D341Med (cell line): ENCODE measurements at places on chromosomes 5 and 9.

DNA sequence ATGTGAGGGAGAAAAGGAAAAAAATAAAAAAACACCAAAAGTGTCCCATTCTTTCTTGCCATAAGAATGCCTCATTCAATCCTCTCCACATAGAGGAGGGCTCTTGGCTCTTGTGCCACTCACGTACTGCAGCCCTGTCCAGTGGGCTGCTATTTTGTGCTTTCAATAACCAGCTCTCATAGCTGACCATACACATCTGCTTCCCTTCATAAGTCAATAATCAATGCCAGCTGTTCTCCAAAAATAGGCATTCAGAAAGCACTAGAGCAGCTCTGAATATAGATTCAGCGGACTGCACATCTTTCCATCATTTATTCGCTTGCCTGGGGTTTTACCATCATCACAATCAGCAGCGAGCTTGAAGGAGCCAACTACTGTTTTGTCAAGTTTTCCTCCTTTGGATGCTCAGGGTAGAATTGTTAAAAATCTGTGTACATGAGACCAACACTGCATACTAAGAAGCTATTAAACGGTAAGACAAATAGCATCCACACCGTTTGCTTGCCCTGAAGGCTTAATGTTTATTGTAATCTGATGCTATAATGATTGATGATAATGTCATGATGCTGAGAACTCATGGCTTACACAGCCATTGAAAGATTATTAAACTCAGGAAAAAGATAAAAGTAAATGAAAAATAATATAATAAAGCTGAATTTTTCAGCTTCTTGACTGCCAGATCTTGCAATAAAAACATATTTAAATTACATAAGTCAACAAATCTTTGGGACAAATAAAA is 80.0 kb downstream of the OXCT1 start:
- no peak for DNase-seq

- DNase-seq, result no peak
Observed at GRCh38 chr5:154756009-154756867, 1.1 kb downstream of the LARP1 start.

DNA sequence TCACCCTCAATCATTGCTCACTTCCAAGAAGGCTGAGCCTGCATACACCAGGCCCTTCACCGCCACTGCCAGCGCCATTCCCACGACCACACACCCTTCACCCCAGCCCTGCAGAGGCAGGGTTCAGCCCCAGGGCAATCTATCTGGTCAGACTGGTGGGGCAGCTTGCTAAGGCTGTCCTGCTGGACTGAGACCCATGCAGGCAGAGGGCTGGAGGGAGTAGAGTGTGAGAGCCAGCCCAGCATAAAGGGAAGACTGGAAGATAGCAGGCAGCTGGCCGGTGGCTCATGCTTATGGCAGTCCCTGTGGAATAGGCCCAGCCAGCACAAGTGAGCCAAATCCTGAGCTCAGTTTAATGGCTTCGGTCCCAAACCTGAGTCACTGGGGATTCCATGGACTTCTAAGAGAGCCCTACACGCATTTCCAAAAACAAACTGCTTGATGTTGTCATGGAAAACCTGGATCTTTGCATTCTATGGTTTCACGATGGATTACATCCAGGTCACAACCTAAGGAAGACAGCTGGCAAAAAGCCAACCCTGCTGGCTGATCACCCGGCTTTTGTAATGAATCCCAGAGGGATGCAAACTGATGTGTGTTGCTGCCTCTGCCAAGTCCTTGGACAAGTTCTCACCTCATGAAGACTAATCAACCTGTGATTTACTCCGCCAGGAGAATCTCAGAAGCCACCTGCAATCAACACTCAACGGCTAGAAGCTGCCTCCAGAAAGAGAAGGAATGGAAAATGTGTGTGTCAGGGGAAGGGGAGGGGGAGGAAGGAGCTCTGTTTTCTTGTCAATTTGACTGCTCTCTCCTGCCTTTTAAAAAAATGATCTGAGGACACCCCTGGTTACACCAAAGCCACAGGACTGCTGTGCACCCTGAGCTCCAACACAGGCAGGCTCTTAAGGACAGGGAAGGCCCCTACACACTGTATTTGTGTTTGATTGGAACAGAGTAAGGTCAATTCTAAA is 143.6 kb downstream of the LHFPL2 start:
- DNase-seq, result peak; percentile 88

DNA sequence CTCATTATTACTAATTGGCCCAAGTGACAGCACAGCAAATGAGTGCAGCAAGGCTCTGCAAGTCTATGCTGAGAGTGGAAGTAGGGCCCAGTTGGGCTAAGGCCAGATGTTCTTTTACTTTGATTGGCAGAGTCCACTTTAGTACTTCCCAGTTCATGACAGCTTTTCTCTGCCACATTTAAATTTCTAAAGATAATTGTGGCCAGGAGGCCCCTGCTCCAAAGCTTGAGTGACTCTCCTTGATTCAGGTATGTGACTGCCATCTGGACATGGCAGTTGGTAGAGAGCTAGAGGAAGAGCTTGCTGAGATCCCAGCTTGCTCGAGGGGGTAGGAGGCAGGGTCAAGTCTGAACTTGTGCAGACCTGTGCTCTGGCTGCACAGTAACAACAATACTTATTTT is 154.1 kb downstream of the CARTPT start:
- peak; percentile 52 for DNase-seq

DNA sequence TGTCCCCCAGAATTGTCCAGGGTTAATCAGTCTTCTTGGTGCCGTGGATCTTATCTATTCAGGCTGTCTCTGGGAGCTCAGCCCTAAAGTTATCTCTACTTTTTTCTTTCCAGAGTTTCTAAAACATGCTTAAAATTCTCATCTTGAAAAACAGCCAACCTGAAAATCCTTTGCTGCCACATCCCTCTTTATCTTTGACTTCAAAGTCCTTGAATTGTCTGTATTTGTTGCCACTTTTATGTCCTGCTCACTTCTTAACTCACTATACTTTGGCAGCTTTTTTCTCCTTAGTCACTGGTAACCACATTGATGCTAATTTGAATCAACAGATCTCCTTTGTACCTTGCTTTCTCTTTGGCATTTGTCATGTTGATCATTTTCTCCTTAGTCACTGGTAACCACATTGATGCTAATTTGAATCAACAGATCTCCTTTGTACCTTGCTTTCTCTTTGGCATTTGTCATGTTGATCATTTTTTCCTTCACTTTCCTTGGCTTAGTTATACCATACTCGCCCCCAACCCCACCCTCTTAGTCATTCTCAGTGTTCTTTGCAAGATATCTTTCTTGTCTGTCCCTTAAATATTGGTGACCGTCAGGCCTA is 8.5 kb downstream of the DMXL1 start:
- DNase-seq, result no peak

- DNase-seq, result no peak
Observed at GRCh38 chr5:170631466-170632195, 127.8 kb downstream of the KCNIP1 start.

DNA sequence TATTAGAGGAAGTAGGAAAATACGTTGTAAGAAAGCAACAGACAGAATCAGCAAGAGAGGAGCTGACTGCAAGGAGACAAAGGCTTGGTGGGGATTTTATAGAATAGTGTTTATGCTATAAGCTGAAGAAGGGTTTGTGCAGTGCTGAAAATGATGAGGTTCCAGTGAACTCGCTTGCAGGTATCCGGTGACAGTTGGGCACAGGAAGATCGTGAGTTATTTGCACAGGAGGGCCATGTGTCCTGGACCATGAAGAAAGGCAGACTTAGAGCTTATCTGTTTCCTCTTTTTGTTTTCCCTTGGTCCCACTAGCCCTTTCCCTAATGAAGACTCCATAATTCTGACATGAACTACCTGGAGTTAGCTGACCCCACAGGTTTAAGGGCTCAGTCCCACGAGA is 61.4 kb downstream of the NXNL2 start:
- DNase-seq, result no peak

DNA sequence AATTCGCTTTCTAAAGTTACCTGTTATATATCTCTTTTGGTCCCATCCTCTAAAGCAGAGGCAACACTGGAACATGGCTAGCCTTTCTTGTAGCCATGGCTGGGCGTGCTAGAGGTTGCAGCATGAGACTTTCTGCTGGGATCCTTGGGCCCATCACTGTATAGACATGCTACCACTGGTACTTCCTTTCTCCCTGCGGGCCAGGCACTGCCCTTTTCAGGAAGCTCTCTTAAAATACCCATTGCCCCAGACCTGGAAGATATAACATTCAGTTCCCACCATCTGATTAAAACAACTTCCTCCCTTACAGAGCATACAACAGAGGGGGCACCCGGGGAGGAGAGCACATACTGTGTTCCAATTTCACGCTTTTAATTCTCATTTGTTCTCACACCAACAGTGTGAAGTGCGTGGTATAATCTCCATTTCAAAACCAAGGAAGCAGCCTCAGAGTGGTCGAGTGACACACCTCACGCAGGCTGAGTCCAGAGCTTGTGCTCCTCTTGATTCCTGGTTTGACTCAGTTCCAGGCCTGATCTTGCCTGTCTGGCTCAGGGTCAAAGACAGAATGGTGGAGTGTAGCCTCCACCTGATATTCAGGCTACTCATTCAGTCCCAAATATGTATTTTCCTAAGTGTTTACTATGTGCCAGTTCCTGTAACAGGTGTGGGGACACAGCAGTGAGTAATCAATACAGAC is 22.6 kb downstream of the PTGS1 start:
- DNase-seq, result no peak

DNA sequence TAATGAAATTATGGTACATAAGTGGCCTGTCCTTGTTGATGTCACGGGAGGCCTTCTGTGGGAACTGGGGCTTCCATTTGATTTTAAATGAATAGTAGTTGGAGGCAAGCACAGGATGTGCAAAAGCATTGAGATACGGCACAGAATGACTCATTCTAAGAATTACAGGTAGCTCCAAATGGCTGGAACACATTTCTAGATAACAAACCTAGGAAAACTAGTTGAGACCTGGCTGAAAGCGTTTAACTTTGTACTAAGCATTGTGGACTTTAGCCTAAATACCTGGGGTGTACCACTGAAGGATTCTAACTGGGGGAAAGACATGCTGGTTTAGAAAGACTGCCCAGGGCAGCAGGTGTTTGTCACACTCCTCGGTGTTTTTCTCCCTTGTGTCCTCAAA is 9.4 kb downstream of the SKP2 start:
- DNase-seq, result no peak

DNA sequence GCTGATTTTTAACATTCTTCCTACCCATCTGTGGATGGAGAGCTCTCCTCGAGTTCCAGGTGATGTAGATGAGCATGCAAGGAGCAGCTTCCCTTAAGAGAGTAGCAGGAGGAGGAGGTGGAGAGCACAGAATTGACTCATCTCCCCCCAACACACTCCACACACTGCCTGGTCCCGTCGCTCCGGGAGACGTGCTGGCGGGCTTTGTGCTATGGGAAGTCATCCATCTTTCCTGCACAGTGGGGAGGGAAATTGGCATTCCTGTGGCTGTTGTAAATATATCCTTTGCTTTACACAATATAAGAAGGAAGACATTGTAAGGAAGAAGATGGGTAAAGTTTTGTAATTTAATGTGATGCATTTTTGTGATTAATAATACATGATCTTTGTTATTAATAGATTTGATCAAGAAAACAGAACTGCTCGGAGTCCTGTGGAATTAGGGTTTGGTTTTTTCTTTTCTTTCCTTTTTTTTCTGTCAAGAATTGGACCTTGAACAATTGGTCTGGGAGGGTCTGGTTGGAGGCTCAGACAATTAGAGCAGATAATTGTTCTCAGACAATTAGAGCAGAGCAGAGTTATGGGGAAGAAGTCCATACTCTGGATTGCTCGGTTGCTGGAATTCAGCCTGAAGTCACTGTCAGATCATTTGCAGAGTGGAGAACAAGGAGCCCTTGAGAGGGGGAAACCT is 297.8 kb downstream of the GADD45G start:
- DNase-seq, result no peak

- no peak for DNase-seq
Observed at GRCh38 chr5:171913987-171914273, 92.5 kb downstream of the FBXW11 start.

DNA sequence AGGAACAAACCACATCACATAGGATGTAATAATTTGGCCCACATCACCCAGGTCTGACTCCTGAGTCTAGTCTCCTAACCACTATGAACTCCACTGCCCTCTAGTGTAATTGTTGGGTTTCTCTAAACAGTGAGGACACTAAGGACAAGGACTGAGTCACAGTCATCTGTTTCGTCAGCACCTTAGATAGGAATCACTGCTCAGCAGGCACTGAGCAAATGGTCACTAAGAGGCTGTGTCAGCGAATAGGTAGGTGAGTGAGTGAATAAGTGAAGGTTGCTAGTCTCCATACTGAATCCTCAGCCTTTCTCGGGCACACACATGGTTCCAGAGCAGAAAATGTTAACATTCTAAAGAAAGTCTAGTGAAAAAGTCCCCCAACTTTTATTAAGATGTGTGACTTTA is 278.6 kb downstream of the SPOCK1 start:
- DNase-seq, result peak; percentile 65

GRCh38 chr5:151896031-151896691 is 28.5 kb downstream of the GLRA1 start:
- no peak for DNase-seq

DNA sequence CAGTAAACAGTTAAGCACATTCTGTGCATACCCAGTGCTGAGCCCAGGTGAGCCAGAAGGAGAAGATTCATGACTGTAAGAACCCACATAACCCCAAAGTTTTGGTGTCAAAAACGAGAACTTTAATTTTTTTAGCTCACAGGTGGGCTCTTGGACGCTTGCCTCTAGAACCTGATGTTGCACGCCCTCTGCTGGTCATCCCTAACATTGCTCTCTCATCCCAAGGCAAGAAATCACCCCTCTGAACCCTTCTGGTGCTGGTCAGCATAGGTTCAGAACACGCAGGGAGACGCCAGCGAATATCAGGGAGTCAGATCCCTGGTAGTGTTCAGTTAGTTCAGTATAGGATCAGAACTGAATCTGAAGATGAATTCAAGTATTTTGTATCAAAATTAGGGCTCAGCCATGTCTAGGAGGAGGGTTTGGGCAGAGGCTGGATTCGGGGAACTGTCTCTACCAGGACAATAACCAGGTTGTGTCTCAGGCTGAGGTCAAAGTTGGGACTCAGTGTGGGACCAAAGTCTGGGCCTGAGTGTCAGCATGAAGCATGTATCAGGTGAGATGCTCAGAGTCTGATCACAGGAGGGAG is 4.1 kb upstream of the DNAJB5 start:
- DNase-seq, result peak; percentile 53

- no peak for DNase-seq
Observed at GRCh38 chr5:152864991-152865390, 459.9 kb upstream of the NMUR2 start.

GRCh38 chr5:139413963-139414362 is 10.1 kb upstream of the SPATA24 start:
- no peak for DNase-seq

- DNase-seq, result no peak
Observed at GRCh38 chr5:97778451-97778850, 595.4 kb upstream of the RIOK2 start.

- no peak for DNase-seq
Observed at GRCh38 chr5:1034421-1034905, 25.9 kb downstream of the NKD2 start.

- DNase-seq, result no peak
Observed at GRCh38 chr5:113807427-113807991, 294.0 kb downstream of the YTHDC2 start.

- no peak for DNase-seq
Observed at GRCh38 chr5:122267185-122267584, 44.9 kb upstream of the SNCAIP start.

GRCh38 chr5:172840432-172841154 is 6.5 kb downstream of the ERGIC1 start:
- no peak for DNase-seq
